Stimulated activated CD4-positive, alpha-beta T cell treated with anti-CD3 and anti-CD28 coated beads, Interleukin-15, amount 100 ng/mL, for 1 hour (primary cell): ENCODE measurements at places on chromosomes 7 and 10.

DNA sequence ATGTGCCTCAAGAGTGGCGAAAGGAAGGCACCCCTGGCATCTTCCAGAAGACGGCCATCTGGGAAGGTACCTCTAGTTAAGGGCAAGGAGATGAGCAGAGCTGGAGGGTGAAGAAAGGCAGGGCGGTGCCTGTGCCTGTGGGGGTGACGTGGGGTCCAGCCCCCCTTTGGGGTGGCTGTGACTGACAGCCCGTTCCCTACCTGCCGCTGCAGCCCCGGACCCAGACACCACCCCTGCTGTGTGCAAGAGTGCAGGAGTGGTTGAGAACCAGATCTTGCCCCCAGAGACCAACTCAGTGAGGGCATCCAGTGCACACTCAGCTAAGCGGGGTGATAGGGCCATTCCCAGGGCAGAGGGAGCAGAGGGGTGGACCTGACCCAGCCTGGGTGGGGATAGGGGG, 4.3 kb upstream of the MUC17 start:
- DNase-seq: no peak

GRCh38 chr7:87580636-87581035, 20.0 kb downstream of the ABCB1 start:
- no peak for DNase-seq

DNA sequence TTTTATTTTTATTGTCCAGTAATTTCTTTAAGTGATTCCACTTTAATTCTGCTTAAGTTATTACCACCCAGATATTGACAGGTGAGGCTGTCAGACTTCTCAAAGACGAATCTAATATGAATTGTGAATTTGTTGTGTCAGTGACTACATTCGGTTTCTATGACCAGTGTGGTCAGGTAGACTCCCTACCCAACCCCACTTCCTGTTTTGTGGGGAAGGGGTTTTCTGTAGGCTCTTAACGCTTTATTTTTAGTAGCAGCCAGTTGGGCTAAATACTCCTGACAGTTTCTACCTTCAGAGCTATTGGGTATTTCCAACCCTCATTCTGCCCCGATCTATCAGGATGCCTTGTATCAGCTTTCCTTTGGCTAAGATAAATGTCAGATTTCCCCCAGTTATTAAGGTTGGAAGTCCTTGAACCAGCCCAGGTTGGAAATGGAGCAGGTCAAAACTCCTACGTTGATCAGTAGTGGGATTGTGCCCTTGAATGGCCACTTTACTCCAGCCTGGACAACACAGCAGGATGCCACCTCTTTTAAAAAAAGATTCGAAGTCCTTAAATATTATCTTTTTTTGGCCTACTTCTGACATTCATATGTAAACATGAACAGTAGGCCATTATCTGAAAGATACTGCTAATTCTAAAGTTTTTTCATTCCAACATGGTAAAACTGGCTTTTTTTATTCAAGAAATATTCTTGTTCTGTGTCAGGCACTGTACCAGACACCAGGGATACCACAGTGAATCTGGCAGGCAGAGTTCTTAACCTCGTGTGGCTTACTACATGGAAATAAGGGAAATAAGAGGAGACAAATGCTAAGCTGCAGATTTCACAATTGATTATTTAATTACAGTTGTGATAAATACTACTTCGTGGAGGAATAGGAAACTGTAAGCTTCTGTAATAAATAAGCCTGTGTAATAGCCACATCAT, 133.3 kb upstream of the SAMD8 start:
- no peak for DNase-seq

DNA sequence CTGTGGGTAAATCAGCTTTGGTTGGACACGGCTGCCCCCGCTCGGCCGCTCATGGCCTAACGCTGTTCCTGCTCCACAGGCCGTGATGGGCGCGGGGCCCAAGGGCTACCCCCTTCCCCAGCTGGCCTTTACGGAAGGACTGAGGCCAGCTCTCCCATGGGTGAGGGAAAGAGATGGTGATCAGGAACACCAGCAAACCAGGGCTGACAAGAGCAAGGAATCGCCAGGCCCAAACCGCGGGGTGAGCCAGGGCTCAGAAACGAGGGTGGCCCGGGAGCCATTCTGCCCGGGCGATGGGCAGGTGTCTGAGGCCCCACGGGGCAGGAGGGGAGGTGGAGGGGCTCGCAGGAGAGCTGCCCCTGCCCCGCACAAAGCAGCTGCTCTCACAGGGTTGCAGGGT, 26.6 kb downstream of the GPER1 start:
- DNase-seq: no peak

DNA sequence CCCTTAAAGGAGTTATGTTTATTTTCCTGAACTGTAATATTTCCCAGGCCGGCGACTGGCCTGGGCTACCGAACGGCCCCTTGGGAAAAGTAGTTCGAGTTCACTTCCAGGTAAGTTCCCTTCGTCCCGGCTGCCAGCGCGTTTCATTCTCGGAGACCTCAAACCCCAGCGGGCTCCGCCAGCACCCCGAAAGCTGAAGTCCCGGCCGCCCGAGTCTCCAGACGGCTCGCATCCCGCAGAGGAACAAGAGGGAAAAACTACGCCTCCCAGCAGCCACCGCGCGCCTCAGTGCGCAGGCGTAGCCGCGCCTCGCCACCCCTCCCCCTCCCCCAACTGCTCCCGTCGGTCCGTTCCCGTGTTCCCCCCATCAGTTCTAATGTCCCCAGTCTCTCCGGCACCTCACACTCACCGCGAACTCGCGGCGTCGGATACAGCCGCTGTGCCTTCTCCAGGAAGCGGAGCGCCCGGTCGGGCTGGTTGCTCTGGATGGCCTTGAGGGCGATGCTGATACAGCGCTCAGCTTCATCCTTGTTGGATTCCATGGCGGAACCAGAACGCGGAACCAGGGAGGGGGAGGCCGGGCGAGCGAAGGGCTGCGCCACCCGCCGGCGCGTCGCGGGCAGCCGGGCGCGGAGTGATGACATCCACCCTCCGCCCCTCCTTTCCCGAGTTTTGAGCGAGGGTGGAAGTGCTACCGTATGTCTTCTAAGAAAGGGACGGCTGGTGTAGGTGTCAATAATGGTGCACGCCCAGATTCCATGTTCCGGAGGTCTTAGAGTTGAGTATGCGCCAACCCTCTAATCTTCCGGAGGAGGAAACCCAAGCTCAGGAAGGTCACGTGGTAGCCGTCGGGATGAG, at the start of gene DNAJB12:
DNAJB12 (minus strand) TSS at position 564 of the 858 bp plus-strand sequence; CDS start at position 542, 22 bp downstream.
- peak; percentile 82 for DNase-seq

DNA sequence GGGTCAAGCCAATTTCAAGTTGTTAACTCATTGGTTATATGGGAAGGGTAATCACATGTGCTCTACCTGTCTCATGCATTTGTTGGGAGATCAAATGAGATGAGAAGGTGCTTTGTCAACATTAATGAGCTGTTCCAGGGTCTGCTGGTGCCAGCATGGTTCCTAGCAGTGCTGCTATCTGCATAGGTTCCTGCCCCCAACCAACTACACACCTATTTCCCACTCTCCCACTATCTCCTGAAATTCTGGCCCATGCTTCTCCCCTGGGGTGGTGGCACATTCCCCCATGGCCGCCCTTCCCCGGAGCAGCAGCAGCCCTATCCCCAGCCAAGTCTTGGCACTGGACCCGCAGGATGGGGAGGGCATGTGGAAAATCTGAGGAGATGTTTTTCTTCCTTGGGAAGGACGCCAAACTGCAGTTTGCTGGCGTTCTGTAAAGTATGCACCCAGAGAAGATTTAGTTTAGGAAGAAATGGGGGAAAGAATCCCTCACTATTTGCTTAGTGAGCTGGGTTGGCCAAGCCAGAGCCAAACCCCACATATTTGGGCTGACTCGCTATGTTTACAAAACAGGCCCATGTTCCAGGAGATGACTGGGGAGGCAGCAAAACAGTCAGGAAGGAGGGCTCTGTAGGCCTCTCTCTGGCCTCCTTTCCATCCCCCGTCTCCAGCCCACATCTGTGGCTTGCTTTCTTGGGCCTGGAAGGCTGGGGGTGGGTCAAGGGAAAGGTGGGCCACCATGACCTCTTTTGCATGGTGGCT, 42.5 kb downstream of the PPP1R3C start:
- no peak for DNase-seq

- no peak for DNase-seq
These were observed 1.6 kb downstream of the ZNF746 start for GRCh38 chr7:149495785-149496641.

DNA sequence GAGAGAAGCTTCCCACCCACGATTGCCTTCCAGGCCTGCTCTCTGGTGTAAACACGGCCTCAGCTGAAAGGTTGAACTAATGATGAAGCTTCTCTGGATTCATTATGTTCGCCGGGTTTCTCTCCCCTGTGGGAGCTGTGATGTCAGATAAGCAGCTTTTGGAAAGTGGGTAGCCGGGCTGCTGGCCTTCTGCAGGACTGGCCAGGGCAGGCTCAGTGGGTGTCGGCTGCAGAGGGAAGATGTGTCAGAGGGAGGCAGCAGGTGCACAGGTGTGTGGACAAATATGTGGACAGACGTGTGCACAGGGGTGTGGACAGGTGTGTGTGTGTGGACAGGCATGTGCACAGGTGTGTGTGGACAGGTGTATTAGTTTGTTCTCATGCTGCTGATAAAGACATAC, 28.5 kb upstream of the PSMG3 start:
- no peak for DNase-seq

GRCh38 chr7:69219381-69219780, 378.9 kb upstream of the AUTS2 start:
- DNase-seq: no peak

DNA sequence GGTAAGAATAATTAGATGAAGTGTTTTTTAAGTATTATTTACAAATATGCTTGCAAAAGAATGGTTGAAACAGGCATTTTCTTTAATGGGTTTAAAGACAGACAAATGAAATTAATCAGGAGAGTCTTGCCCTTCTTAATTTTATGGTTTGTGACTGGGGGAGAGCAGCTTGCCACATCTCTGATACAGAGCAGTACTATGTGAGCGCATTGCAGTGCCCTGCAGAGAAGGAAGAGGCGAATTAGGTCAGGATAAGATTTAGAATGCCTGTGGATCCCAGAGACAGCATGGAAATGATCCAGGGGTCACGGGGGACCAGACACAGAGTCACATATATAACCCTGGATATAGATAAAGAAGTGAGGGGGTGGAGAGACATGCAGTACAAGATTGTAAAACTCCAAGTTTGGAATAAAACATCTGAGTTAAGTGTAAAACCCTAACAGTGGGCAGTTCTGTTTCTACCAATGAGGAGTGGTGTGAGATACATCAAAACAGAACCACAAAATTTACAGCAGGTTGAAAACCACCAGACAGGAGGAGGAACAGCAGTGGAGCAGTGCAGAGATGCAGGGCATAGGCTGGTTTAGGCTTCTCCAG, 125.5 kb downstream of the FAM204A start:
- DNase-seq: no peak

DNA sequence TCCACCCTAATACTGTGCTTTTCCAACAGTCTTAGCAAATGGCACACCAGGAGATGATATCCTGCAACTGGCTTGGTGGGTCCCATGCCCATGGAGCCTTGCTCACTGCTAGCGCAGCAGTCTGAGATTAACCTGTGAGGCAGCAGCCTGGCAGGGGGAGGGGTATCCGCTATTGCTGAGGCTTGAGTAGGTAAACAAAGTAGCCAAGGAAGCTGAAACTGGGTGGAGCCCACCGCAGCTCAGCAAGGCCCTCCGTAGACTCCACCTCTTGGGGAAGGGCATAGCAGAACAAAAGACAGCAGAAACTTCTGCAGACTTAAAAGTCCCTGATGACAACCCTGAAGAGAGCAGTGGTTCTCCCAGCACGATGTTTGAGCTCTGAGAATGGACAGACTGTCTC, 399.0 kb downstream of the CCSER2 start:
- DNase-seq: no peak

DNA sequence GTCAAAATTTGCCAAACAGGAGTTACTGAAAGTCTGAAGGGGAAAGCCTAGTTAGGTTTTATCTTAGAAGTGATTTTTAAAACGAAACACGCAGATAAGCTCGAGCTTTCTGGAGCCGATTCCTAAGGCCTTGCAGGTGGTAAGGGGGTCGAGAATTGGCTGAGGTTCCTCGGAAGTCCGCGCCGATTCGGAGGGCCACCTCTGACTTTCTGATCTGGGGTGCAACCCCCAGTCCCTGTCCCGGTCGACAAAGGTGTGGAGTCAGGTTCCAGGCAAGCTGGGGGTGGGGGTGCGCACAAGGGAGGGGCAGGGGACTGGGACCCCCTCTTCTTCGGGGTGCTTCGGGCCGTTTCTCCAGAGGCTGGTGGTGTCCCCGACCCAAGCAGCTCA, 701 bp upstream of the CUL1 start:
- no peak for DNase-seq

DNA sequence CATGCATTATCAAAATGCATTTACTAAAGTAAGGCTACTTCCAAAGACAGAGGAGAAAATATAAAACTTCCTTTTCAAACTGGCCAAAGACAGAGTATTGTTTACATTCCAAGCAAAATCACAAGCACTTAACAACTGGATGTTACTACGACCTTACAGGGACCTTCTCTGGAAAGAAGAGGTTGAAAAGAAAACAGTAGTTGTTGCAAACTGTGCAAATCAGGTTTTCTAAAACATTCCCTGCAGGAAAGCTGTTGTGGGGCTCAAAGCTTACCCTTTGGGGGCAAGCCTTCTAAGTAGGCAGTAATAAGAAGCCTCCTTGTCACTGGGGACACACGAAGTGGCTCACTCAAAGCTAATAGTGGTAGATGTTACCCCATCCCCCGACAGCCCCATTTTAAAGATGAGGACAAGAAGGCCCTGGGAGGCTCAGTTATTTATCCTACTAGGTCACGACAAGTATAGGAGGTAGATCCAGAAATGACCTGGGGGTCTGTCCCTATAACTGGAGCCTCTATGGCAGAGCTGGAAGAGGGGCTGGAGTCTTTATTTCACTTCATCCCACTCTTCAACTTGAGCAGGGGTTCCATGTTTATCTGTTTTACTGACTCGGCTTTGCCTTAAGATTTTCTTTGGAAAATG, 46.6 kb downstream of the ATXN7L1 start:
- no peak for DNase-seq

DNA sequence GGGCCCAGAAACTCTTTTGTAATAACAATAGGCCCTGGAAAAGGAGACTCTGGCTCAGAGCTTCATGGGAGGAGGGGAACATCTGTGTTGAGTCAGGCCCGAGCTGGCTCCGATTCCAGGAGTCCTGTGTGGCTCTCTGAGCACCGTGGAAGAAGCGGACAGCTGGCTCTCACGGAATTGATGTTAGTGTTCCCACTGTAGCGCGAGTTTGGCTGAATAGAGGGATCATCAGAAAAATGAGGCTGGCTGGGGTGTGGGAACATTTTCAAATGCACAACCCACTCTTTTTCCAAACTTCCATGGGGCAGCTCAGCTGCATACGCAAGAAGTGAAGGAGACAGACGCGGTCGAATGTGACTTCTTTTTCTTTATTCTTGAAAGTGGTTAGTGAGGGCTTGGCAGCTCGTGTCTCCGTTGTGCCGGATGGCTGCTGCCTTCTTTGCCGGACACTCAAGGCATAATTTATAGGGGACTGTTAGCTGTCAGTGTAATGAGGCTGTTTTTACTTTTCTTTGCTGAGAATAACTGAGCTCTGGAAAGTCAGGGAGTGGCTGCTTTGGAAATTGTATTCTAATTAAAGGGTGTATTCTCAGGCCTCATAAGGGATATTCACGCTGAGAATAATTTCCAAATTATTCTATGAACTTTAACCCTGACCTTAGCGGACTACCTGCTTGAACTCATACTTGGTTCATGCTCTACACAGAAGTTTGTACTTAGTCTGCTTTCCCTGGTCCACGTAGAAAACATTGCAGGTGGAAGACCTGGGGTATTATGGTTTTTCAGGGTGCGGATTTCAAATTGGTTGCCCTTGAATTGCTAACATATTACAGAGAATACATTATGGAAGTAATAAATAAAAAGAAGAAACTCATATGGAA, 23.1 kb downstream of the MDFIC start:
- no peak for DNase-seq
